NAMALWA (cell line): ENCODE measurements at places on chromosomes 4 and X.

DNA sequence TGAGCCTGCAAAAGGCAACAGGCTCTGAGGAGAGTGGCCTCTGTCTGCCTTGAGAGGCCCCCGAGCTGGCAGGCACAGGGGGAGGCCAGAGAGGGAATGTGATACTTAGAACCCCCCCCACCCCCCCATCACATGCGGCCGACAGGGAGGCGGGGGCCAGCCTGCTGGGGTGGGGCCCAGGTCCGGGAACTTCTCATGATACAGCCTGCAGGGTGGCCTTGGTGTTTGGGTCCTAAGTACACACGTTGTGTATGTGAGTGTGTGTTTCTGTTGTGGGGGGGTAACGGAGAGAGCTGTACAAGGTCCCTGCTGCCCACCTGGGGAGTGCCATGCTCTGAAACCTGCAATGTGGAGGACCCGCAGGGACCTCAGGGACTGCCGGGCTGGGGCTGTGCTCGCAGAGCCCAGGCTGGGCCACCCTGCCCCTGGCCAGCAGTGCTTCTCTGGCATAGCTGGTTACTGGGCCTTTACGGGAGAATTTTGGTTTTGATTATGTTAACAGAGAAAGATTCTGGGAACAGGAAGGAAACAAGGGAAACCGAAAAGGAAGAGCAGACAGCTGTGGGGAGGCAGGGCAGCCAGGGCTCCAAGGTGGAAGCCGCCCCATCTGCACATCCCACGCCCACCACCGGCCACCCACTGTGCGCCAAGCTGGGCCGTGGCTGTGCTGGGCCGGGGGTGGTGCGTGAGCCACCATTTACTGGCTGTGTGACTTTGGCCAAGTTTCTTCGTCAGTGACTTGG, 19.9 kb downstream of the SH3BP2 start:
- DNase-seq = no peak

DNA sequence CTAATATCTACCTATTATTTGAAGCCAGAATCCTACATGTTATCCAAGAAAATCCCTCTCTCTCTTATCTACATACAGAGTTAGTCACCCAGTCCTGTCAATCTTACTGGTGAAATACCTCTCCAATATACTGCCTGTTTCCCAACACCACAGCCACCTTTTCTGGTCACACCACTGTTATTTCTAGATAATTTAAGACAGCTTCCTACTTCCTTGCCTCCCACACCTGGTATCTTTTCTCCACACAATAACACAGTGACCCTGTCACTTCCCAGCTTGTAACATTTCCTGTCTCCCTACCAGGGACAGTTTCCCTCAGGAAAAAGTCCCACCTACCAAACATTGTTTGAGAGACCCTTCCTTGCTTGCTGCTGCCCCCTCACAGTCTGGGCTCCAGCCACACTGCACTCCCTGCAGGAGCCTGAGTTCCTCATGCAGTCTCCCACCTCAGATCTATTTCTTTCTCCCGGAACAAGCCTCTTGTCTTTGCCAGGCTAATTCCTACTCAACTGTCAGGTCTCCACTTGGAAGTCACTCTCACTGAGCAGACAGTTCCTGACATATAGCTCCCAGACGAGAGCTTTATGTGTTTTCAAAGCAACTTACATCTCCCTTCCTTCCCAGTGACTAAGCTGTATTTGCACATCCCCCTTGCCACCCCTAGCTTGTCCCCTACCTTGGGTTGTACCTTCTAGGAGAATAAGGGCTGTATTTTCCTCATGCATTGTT, 73.6 kb upstream of the QRFPR start:
- no peak for DNase-seq

- no peak for DNase-seq
Measured at GRCh38 chrX:49067285-49068120, 6.3 kb downstream of the PRAF2 start.

GRCh38 chr4:52952540-52952939, 90.4 kb downstream of the RASL11B start:
- no peak for DNase-seq

DNA sequence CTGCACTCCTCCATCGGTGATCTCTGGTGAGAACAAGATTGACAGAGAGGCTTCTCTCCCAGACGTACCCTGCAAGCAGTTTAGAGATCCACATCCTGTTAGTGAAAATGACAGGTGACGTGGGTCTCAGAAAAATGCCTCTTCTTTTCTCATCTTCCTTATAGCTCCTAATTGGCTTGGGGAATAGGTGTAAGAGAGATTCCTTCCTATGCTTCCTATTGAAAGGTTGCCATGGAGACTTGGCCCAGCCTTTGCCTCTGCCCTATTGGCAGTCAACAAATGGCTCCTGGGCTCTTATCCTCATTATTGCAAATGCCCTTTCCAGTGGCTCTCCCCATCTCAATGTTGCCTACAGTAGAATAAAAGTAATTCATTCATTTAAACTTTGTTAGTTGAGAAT, 26.5 kb upstream of the DGKK start:
- DNase-seq = no peak

DNA sequence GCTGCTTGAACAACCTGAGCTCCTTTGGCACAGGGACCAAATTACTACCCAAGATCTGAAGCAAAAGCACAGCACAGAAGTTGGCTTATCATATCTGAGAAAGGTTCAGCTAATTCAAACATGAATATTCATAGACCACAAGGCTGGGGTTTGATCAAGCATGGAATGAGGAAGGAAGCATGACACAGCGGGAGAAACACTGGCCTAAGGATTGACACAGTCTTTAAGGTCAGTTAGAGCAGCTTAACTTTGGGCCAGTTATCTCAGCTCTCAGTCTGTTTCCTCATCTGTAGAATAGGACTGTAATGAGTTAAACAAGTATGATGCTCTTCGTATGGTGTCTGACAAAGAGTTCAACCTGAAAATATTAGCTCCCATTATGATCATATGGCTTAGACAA, 88.5 kb upstream of the CBR4 start:
- DNase-seq = peak; percentile 26

DNA sequence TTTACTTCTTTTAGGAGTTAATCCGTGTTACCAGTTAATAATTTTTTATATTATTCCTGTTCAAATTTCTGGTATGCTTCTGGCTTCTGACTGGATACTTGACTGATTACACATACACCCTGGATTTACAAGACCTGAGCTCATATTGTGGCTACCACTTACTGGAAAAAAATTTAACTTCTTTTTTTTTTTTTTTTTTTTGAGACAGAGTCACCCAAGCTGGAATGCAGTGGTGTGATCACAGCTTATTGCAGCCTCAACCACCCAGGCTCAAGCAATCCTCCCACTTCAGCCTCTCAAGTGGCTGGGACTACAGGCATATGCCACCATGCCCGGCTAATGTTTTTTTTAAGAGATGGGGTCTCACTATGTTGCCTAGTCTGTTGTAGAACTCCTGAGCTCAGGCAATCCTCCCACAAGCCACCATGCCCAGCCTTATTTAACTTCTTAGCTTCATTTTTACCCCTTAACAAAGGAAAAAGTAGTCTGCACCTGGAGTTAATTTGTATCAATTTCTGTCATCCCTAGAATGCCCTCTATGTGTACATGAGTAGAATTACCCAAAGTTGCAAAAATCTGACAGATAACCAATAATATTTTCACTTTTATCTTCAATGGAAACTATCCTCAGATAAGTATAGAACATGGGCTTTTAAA, 50.3 kb downstream of the TMEM165 start:
- no peak for DNase-seq

- DNase-seq = no peak
Measured at GRCh38 chr4:61129971-61130370, 70.2 kb upstream of the ADGRL3 start.

DNA sequence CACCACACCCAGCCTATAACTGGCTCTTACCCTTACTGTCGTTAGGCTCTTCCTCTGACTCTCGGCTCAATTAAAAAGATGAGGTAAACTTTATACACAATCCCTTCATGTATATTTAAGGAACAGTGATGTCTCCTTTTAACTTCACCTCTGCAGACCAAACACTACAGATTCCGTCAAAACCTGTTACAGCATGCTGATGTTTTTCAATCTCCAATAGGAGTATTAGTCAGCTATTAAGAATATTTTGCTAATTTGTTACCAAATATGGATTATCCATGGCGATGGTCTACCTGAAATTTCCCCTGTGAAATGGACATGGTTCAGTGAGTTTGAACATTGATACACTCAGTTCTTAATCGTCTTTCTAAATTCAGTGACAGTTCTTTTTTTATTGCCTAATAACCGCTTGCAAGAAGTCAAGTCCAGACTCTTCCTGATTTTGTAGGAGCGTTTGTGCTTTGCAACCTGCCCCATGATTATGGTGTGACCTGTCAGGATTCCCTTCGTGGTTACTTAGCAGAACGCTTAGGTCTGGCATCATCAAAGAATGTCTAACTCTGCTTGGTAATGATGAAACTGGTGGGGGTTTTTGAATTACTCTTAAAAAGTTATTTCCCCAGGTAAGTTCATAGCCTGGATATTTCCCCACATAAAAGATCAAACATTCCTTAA, 72.2 kb upstream of the STOX2 start:
- no peak for DNase-seq

- DNase-seq = no peak
Measured at GRCh38 chrX:39969099-39969818, 128.5 kb downstream of the BCOR start.

DNA sequence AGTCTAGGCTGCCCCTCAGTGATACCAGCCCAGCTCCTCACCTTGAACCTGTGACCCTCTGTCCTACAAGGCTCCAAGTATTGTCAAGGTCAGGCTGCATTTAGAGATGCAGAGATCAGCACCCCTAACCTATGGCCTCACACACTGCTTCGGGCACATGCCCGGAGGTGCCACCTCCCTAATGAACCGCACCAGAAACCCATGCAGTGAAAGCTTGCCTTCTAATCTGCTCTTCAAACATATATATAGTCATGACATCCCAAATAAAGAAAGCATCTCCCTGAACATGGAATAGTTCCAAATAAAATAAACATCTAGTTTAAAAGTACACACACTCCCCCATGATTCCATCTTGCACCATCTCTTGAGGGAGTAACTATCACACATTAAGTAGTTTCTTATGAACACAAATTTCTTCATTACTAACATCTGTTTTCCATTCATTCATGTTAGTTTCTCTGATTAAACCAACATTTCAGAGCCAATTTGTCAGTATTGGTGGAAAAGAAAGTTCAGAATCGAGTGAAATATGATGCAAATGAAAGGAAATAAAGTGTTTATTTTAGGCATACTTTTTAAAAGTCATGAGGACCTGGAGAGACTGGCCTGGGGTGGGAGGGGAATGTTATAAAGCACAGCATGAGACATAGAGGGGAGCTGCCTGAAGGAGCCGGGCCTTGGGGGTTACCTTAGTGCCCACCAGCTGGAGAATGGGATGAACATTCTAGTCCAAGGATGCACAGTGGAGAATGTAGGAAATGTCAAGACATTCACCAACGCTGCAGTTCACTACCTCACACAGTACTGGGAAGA, 19.2 kb downstream of the CC2D2A start:
- no peak for DNase-seq

GRCh38 chr4:117704721-117705120, 329.6 kb upstream of the NDST3 start:
- DNase-seq = no peak
